Activated effector memory CD4-positive, alpha-beta T cell treated with Interleukin-2 at 50 U/mL for 16 hours (primary cell): ENCODE measurements at places on chromosomes 5 and 9.

DNA sequence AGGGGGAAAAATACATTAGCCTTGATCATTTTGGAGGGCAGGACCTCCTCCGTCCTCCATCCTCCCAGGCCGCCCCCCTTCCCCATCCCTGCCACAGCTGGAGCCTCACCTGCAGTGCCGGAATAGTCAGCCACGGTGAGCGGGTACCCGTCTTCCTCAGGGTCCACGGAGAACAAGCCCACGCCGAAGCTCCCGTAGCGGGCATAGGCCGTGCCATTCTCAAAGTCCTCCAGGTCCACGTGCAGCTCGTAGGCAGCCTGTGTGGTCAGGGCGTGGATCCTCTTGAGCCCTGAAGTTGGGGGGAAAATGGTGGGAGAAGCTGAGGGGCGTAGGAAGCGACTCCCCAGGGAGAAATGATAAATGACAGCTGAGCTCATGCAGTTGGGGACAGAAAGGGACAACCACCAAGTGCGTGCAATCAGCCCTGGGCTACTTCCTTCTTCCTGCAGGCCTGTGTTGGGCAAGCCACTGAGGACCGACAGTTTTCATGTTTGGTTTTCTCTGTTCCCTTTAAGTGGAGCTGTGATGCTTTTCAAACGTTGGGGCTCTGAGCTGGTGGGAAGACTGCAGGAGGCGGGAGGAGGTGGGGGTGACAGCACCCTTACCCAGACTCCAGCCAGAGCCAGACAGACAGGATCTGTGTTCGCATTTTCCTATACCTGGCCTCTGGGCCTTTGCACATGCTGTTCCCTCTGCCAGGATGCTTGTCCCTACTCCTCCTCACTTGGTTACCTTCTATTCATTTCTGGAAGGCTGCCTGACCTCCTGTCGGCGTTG is 8.7 kb upstream of the QRFP start:
- no peak for DNase-seq

GRCh38 chr9:101457003-101457402 is 21.4 kb upstream of the ALDOB start:
- no peak for DNase-seq

- DNase-seq, result no peak
Observed at GRCh38 chr5:154203798-154204578, 13.5 kb downstream of the GALNT10 start.

DNA sequence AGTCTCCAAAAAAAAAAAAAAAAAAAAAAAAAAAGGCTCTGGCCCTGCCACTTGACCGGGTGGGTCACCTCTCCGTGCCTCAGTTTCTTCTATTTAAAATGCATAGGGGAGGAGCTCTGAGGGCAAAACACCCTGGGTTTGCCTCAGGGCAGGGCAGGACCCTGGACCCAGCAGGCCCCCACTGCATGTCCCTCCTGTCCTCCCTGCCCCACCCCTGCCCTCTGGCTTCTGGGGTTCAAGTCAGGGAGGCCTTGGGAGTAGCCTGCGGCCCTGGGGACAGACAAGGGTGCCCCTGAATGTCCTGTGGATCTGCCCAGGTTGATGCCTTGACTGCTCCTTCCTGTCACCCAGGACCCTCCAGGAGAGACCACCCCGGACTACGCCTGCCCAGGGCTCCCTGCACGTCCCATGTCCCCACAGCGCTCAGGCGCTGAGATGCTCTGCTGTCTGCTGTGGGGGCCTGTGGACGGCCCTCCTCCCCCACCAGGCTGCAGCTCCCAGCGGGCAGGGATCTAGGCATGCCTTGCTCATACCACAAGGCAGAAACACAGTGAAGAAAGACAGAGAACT is 35.4 kb downstream of the ADAMTS2 start:
- no peak for DNase-seq

- no peak for DNase-seq
Observed at GRCh38 chr5:94217216-94217615, 401.2 kb downstream of the KIAA0825 start.

- DNase-seq, result no peak
Observed at GRCh38 chr5:178288401-178289368, 56.1 kb upstream of the PHYKPL start.

GRCh38 chr5:175032741-175033151 is 308.4 kb downstream of the MSX2 start:
- DNase-seq, result no peak

DNA sequence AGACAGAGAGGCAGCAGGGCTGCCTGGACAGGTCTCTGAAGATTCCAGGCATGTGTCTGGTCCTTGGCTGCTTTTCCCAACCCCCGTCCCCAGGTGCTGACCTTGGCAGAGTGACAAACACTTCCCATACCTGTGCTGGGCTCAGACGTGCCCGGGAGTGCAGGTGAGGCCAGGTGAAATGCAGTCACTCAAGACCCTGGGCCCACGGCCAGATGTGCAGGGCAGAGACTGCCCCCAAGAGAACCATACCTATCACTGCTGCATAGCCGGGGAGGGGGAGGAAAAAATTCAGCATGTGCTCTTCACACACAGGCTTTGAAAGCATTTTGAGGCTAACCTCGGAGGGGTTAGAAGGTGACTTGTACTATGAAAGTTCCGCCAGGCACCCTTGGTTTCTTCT is 22.6 kb downstream of the CCNJL start:
- DNase-seq, result no peak

DNA sequence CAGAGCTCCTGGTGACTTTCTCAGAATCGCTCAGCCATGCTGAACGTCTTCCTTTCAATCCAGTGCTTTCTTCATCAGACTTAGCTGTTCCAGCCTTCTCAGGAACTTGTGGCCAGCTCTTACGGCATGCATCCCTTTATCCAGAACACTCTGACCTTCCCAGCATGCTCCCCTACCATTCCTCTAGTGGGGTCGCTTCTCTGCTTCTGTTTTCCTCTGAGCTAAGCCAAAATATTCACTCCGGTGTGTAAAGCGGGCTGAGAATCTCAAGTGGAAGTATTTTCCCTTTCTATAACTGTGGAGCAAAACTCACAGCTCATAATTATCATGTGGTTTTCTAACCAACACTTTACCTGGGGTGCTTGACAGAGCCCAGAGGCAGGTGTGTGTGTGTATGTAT is 6.2 kb downstream of the DCANP1 start:
- no peak for DNase-seq

DNA sequence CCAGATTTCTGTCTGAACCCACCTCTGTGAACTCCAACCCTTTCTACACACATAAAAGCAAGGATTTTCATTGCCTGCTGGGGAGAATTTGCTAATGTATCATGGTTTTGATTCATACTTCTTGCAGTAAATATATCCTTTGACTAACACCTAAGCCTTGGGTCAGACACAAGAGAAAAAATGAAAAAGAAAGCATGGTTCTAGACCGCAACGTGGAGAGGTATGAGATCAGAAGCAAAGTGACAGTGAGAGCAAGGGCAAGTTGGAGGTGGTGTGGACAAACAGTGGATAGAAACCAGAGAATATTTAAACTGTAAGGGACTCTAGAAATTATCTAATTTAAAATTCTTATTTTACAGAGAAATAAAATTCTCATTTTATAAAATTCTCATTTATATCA is 212.9 kb upstream of the SEMA6A start:
- no peak for DNase-seq

DNA sequence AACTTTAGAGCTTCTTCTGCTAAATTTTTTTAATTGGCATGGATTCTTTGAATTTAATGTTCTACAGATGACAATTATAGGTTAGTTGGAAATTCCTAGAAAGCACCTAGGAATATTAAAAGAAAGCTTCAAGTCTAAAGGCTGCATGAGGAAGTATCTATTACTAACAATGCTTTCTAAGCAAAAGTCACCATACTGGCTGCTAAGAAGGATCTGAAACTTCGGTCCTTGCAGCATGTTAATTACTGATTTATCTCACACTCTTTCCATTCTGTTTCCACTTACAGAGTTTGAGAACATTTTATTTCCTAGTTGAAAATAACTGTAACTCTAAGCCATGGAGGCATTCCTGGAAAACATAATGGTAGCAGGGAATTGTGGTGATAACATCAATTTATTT is 8.4 kb downstream of the SEMA6A start:
- no peak for DNase-seq

GRCh38 chr9:135526730-135527571 is 5.7 kb downstream of the LCN1 start:
- no peak for DNase-seq

DNA sequence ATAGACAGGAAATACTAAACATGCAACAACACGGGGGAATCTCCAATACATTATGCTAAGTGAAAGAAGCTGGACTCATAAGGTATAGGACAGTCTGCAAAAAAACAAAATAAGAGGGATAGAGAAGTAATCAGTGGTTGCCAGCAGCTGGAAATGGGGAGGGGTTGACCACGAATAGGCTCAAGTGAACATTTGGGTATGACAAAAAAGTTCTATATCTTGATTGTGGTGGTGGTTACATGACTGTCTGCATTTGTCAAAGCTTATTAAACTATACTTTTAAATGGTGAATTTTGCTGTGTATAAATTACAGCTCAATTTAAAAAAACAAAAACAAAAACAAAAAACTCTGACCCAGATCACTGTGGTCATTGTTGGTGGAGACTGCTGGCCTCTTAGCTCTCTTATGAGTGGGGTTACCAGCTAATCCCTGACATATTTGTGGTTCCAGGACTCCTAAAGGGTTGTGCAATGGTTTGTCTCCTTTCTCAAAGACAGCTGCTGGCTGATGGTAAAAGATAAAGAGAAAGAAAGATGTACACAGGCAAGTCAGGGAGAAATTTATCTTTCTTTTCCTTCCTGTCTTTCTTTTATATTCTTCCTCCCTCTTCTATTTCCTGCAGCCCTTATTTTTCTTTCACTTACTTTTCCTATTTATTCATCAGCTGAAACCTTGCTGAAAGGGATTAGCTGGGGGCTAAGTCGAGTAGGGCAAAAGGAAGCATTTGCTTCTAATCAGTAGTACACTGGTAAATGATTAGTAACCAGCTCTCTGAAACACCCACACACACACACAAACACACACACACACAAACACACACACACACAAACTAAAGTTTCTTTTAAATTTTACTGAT is 42.6 kb upstream of the APC start:
- no peak for DNase-seq

DNA sequence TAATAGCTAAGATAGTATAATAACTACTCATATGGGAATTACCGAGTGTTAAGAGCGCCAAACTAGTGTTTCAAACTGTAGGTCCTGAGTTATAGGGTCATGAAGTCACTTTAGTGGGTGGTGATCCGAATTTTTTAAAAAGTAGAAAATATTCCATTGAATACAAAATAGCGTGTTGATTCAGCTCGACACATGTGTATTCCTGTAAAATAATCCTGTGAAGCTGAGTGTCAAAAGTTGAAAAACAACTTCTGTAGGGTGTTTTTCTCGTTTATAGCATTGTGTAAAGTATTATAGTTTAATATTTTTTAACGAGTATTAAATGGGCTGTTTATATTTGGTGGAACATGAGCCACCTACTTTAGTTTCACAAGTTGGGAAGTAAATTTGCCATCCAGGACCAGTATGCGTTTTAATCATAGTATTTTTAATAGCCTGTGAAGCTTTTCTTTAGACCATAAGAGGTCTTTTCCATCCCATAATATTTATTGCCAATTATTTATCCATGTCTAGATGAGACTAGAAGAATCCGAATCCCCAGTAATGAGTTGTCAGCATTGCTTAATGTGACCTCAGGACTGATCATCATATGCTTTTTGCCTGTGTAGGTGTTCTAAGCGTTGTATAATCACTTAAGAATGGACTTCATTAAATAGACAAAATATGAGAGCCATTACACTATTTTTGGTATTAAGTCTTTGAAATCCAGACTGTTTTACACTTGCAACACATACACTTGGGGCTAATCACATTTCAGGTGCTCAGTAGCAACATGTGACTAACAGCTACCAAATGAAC is 84.1 kb downstream of the PTPDC1 start:
- DNase-seq, result no peak

- no peak for DNase-seq
Observed at GRCh38 chr5:174571662-174572397, 152.6 kb upstream of the MSX2 start.

GRCh38 chr5:119347991-119348390 is 7.8 kb upstream of the TNFAIP8 start:
- DNase-seq, result no peak

DNA sequence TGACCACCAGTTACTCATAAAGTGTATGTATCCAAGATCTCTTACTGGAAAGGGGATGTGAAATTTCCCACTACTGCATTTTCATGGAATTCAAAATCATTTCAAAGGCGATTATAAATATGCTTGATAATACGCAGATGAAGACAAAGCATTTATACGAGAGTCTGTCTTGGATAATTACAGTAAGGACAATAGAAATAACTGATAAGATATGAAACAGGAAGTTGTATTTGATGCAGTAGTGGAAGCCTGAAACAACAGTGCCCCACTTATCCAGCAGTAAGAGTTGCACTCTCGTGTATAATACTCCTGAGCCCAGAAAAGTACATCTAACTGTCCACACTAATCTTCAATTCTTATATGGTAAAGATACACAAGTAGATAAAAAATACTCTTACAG is 188.7 kb upstream of the POU5F2 start:
- DNase-seq, result no peak

- DNase-seq, result no peak
Observed at GRCh38 chr9:108325406-108325805, 530.4 kb downstream of the ACTL7B start.

GRCh38 chr5:125263356-125263755 is 516.9 kb upstream of the ZNF608 start:
- DNase-seq, result no peak

DNA sequence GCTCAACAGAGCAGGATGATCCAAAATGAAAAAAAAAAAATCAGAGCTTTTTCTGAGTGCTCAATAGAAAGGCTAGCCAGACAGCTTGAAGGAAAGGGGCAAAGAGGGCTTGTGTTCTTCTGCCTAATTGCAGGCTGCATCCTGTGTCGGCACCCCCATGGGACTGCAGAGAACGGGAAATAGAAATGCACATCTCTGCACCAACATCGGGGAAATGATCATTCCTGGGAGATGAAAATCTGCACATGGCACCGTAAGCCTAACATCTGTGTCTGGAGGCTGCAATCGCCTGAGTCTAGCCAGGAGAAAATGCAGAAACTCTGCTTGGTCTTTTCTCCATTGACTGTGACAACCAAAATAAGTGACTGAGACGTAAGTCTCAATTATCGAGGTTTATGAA is 243.9 kb downstream of the ICE1 start:
- no peak for DNase-seq

DNA sequence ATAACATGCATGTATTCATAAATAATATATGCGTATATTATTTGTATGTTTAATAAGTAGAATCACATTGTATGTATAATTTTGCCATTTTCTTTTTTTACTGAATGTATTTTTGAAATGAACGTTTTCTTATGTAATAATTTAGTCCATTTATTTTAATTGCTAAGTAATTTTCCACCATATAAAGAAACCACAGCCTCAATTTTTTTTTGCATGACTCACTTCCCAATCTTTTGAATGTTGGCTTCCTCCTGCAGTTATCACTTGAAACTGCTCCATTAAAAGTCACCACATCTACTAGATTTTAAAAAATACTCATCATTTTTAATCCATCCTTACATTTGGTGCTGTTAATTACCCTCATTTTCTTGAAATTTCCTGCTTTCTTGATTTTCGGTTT is 363.3 kb upstream of the MEF2C start:
- DNase-seq, result no peak

GRCh38 chr5:139733010-139733688 is 62.5 kb upstream of the PSD2 start:
- DNase-seq, result no peak
